ENCODE measurements at places on chromosomes 5 and 9. TPM values are rescaled to one million over a fixed set of nuclear protein-coding genes. Genes with fewer than 3 reads are reported as not detected.

The TMEM174 gene
- total RNA-seq: not detected

The SLC22A4 gene
- total RNA-seq: 6.3 TPM

The OR1L8 gene
- 0.25 TPM for total RNA-seq

The PCDHGA9 gene
- 0.17 TPM for total RNA-seq

The IL5 gene
- total RNA-seq: not detected

The PCDHB14 gene
- total RNA-seq: 0.44 TPM

The FAM174A gene
- total RNA-seq: 16.3 TPM

The F2RL2 gene
- total RNA-seq: 4.9 TPM

The SH2D3C gene
- not detected for total RNA-seq

The CSF2 gene
- 16.8 TPM for total RNA-seq

The CEMIP2 gene
- total RNA-seq: 47.3 TPM

The ALDH7A1 gene
- total RNA-seq: 15.6 TPM

The MLANA gene
- total RNA-seq: not detected

The SHB gene
- 25.6 TPM for total RNA-seq

The LCN1 gene
- total RNA-seq: not detected

The CACFD1 gene
- total RNA-seq: 6.6 TPM

GRCh38 chr9:18939943-18940342, 93.1 kb downstream of the SAXO1 start:
- DNase-seq: no peak

GRCh38 chr5:144370273-144370672, 199.6 kb downstream of the KCTD16 start:
- DNase-seq: no peak

GRCh38 chr5:90326995-90327394, 82.6 kb downstream of the CETN3 start:
- DNase-seq: no peak

DNA sequence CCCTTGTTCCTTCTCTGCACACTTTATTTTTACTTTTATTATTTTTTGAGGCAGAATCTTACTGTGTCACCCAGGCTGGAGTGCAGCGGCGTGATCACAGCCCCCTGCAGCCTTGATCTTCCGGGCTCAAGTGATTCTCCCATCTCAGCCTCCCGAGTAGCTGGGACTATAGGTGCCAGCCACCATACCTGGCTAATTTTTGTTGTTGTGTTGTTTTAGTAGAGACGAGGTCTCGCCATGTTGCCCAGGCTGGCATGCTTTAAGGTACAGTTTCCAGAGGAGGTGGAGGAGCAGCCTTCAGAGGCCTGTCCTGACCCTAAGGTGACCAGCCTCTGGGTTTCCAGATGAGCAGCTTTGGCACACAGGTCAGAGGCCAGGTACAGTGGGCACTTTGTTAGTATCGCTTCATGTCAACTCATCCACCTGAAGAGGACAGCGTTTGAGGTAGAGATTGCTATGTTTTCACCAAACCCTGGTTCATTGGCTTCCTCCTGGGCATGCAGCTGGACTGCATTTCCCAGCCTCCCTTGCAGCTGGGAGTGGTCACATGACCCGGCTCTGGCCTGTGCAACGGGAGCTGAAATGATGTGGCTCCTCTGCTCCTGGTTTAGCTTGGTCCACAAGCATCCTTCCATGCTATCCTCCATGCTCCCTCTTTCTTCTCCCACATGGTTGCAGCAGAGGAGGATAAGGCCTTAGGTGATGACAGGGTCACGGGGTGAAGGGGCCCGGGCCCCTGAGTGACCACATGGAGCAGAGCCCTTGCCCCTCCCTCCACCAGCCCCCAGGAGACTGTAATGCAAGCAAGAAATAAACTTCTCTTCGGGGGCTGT, 139.3 kb upstream of the IER5L start:
- DNase-seq: peak; percentile 59

GRCh38 chr9:95004411-95005277, 278.1 kb downstream of the AOPEP start:
- DNase-seq: peak; percentile 60

- DNase-seq: no peak
These were observed 32.2 kb upstream of the BRD3 start for GRCh38 chr9:134100040-134100439.

- no peak for DNase-seq
These were observed 21.4 kb downstream of the JMY start for GRCh38 chr5:79257314-79257713.

DNA sequence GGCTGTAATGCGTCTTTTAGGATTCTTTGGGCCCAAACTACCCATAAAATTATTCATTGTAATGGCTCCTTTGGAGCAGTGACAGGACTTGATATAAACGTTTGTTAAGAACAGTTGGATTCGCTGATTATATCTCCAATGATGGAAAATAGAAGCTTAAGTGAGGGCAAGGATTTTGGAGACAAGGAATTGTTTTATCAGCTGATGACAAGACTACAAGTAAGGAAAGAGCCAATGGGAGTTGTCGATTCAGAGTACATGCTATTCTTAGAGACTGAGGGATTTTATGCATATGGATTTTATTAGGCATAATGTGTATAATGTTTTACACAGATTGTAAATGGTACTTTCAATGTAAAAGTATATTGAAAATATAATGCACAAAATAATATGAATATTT, 425.5 kb upstream of the RIOK2 start:
- no peak for DNase-seq

DNA sequence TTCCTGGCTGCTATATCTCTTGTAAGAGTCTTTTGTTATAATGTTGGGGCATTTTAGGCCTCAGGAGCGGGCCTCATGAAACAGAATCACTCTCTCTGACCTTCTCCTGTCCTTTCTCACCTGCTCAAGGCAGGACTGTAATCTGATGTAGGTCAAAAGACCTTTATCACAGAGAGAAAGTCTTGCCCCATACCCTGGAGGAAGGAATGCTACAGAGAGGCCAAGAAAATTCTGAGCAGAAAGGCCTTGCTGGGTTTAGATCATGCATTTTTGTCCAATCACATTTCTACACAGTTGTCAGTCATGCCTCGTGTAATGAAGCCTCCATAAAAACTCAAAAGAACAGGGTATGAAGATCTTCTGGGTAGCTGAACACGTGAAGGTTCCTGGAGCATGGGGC, 45.2 kb upstream of the TBC1D2 start:
- no peak for DNase-seq

- DNase-seq: no peak
These were observed 46.7 kb downstream of the TNFSF8 start for GRCh38 chr9:114883709-114884108.

DNA sequence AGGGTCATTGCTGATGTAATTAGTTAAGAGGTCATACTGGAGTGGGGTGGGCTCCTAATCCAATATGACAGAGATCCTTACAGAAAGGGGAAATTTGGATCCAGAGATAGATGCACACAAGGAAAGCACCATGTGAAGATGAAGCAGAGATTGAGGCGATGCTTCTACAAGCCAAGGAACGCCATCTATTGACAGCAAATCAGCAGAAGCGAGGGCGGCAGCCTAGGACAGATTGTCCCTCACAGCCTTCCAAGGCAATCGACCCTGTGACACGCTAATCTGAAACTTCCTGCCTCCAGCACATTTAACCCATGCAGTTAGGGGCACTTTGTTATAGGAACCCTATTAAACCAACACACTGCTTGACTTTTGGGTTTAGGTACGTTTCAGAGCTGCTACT, 285.1 kb upstream of the DAP start:
- peak; percentile 5 for DNase-seq

DNA sequence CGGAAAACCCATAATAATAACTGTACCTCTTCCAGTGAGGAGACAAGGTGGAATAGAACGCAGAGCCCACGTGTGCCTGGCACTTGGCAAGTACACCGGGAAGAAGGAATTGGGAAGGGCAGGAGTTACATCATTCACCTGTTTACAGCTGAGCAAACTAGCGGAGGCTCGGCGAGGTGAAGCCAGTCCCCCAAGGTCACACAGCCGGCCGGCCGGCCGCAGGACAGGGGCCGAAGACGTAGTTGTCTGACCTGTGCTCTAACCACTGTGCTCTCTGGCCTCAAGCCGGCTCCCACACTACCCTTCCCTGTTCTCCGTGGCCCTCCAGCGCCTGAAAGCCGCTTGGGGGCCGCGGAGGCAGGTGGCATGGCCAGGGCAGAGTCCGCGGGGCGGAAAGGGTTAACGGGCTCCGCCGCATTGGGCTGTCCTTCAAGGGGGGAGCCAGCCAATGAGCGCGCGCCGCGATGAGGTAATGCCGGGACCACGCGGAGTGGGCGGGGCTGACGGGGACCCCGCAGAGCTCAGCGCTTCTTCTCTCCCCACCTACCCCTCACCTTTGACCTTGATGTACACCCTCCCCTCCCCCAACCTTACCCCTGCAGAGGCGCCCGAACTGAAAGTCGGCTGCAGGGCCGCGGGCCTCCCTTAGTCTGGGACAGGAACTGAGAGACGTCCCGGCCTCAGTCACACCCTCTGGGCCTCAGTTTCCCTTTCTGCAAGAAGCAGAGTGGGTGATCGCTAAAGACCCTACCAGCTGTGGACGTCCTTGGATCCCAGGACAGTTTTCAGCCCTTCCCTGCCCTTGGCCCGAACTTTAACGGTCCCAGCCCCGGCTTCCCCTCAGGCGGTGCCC, 125.1 kb downstream of the C9orf50 start:
- peak; percentile 64 for DNase-seq

DNA sequence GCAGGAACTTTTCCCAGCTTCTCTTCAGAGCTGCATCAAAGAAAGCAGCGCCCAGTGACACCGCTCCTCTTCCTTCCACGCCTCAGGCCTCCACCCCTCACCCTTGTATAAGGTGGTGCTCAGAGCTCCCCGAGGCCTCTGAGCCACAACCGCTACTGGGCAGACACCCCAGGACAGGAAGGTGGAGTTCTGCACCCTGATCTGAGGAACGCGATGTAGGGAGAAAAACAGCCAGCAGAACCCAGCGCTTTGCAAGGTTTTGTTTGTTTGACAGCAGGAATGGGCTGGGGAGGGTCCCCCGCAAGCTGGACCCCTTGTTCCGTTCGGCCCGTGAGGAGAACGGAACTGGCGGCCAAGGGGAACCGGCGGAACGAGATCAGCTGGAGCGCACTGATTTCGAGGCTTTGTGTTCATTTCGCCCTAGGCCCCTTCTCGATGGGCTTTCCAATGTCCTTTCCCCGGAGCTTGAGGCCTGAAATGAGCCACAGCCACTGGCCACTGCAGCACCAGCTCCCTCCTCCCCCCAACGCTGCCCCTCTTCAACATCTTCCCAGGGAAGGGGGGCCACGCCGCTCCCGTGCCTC, 4.1 kb downstream of the EDF1 start:
- DNase-seq: no peak

GRCh38 chr5:120955795-120956194, 491.7 kb downstream of the PRR16 start:
- no peak for DNase-seq

GRCh38 chr5:99191206-99191745, 262.5 kb upstream of the CHD1 start:
- DNase-seq: peak; percentile 3

GRCh38 chr5:56325039-56325438, 91.9 kb upstream of the ANKRD55 start:
- DNase-seq: no peak

- peak; percentile 83 for DNase-seq
These were observed 62.8 kb downstream of the CDKN2A start for GRCh38 chr9:21931428-21931827.

- no peak for DNase-seq
These were observed 31.7 kb upstream of the MSH3 start for GRCh38 chr5:80622756-80623155.

- peak; percentile 77 for DNase-seq
These were observed 27.5 kb downstream of the SH3TC2 start for GRCh38 chr5:149035372-149035790.

GRCh38 chr5:151106043-151106442, 25.2 kb upstream of the TNIP1 start:
- no peak for DNase-seq

- no peak for DNase-seq
These were observed 36.7 kb downstream of the RAI14 start for GRCh38 chr5:34692786-34693185.

GRCh38 chr5:154465169-154465568, 12.9 kb downstream of the HAND1 start:
- peak; percentile 67 for DNase-seq

DNA sequence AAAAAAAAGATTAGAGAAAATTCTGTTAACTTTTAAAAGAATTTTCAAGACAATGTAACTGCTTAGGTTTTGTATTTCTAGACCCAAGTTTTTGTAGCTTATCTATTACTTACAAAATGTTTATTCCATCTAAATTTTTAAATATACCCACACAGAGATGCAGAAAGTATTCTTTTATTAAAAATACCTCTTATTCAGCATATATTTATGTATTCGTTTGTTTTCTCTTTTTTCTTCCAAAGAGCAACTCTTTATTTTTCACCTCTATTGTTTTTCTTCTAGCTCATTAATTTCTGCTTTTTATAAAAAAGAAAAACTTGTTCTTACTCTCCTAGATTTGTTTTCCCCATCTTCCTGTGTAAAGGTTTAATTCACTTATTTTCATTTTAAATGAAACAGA, 180.3 kb downstream of the ZDHHC21 start:
- DNase-seq: no peak

DNA sequence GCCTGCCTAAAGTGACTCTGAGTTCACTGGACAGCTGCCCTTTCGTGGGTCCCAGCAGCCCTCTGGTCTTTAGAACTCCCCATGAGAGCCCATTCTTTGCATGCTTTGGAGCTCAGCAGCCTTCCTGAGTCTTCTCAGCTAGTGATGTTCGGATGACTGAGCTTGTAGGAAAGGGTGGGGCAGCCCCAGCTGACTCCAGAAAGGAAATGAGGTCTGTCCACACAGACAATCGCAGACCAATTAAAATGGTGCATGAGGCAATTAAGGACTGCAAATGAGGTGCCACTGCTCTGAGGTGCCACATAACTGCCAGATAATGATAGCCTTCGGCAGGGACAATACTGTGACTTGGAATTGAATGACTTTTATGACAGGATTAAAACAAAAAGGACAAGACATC, 25.4 kb upstream of the TOMM5 start:
- peak; percentile 53 for DNase-seq

GRCh38 chr9:128109050-128109709, 18.3 kb downstream of the PTGES2 start:
- no peak for DNase-seq

DNA sequence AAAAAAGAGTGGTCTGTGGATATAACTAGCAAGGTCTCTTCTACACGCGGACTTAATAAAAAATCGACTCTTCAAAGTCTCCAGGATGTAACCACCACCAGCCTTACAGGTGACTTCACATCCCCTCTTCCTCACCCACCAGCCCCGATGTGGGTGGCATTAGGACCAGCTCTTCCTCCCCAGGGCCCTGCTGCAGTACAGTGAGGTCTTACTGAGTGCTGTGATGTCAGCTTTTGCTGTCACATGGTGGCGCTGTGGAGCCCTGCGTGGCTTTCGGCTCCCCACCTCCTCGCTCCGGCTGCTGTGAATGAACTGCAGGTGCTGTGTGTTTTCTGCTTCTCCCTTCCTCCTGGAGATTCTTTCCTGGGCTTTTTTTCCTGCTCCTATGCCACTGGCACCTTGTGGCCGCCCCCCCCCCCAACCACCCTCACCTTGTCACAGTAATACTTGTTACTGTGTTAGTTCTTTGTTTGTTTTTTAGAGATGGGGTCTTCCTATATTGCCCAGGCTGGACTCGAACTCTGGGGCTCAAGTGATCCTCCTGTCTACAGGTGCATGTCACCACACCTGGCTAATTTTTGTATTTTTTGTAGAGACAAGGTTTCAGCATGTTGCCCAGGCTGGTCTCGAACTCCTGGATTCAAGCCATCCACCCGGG, 15.8 kb upstream of the RAPGEF1 start:
- peak; percentile 77 for DNase-seq

- no peak for DNase-seq
These were observed 93.5 kb downstream of the FGF1 start for GRCh38 chr5:142592365-142592764.

GRCh38 chr5:113922343-113922742, 408.8 kb downstream of the YTHDC2 start:
- no peak for DNase-seq
